ENCODE measurements at places on chromosomes 5 and 9. TPM values are rescaled to one million over a fixed set of nuclear protein-coding genes. Genes with fewer than 3 reads are reported as not detected.
A peak's percentile ranks its signal among the peaks of the same experiment; 100 is the strongest.

- DNase-seq = no peak
Measured at GRCh38 chr5:122099060-122099790, 21.2 kb upstream of the LOX start.

GRCh38 chr5:120446068-120446492 is 18.0 kb upstream of the PRR16 start:
- no peak for DNase-seq

DDX31 gene
- total RNA-seq = 7.0 TPM

DNA sequence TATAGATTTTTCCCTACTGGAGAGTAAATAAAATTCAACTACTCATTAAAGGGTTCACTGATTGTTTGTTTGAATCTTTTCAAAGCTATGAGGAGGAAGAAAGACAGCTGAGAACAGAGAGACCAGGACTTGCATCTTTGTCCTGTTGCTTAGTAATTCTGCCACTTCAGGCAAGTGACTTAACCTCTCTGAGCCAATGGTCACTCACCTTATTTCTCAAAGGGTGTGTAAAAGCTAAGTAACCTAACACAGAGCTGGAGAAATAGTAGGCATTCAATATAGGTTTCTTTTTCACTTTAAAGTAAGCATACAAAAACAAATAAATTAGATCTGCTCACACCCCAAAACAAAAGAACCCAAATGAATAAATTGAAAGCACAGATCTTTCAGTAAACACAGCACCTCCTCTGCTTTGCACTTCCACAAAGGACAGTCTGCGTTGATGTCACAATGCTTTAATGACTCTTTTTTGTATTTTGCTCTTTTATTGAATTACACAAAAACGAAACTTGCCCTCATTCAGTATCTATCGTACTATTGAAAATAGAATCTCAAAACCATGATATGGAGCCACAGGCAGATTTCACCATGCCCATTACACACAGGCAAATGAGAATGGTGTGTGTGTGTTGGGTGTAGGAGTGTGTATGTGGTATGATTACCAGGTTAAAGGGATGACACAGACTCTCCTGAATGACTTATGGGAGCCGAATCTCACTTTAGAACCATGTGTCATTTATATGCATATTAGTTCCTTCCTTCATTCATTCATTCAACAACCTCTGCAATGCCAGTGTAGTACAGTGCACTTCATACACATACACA is 166.0 kb downstream of the EBF1 start:
- DNase-seq = no peak

DNA sequence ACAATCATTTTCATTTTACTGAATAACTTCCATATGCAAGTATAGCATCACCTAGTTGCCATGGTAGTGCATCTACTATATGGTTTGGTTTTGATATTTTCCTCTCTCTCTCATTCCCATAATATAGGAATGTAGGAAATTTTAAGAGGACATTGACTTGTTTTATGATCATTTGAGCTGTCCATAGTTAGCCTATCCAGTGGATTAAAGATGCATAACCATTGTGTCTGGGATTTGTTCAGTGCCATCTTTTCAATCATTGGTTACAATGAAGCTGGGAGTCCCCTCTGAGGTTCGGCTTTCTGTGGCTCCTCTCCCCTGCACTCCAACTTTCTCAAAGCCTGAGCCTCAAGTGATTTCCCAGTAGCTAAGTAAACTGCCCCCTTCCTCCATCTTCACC is 458.5 kb downstream of the RAB3C start:
- DNase-seq = no peak

MTAP gene
- 14.0 TPM for total RNA-seq

GABRB2 gene
- total RNA-seq = under 0.01 TPM

- DNase-seq = no peak
Measured at GRCh38 chr5:143793249-143793648, 18.7 kb upstream of the HMHB1 start.

- no peak for DNase-seq
Measured at GRCh38 chr5:126334760-126335159, 88.4 kb upstream of the GRAMD2B start.

CTNND2 gene
- not detected for total RNA-seq

DNA sequence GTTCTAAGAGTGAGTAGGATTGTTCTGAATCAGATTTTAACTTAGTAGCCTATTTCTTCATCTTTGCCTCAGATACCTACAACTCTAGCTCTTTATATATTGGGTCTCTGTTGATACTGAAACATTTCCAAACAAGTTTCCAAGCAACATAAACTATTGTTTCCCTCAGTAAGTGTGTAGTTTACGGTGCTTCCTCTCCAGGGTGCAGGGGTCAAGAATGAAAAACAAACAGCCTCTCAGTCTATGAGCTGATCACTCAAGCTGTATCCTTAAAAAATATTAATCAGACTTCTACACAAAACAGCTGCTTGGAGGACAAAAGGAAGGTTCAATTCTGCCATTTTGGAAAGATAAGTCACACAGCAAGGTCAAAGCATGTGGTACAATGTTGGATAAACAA is 75.0 kb downstream of the ADAMTS12 start:
- DNase-seq = no peak

NSD1 gene
- 32.9 TPM for total RNA-seq

GRCh38 chr9:105637787-105638395 is 24.4 kb upstream of the TAL2 start:
- DNase-seq = peak; percentile 9

DNA sequence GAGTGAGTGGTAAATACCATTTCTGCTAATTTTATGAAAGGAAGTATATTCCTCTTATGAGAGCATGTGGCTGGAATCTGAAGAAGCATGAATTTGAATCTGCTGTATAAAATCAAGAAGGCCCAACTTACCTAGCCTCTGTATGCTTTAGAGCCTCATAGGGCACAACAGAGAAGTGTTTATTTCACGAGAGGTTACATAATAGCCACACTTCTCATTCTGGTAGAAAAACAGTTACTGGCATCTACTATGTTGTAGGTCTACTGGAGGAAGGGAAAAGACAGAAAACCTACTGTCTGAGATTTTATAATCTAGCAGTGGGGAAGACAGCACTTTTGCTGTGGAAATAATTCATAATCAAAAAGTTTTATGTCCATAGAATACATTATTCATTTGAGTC is 172.6 kb upstream of the ZNF608 start:
- DNase-seq = no peak

PCDHB10 gene
- under 0.01 TPM for total RNA-seq

IL5 gene
- total RNA-seq = not detected

DNA sequence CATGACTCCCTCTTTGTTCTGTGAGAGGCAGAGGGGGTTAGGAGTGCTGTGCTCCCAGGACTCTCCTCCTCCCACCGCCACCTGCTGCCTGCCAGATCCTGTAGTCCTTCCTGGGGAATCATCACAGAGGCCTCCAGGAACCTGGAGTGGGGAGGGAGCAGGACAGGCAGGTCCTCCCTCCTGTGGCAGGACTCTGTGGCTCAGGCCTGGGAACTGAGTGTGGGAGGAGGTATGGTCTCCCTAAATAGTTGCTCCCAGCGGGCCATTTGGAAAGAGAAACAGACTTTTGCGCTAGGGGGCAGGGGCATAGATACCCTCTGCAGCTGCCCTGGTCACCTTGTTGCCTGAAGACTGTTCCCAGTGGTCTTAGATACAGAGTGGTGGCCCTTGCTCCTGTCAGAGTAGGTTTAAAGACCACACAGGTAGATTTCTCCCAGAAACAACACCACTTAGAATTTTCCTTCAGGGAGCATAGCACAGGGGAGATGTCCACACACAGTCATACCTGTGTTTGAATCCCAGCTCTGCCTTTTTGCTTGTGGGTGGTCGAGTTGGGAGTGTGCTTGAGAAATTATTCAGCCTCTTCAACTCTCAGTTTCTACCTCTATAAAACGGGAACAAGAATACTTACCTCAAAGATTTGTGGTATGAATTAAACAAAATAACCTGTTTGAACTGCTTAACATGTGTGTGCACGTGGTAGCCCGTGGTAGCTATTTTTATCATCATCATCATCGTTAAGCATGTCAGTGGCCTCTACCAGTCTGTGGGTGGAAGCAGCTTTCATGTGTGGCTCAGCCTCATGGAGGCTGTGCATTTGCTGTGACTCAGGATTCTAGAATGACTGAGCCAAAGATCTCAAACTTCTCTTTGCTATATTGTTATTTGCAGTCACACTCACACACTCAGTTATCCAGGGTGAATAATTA is 55.8 kb downstream of the SLC22A5 start:
- DNase-seq = peak; percentile 69

All from hematopoietic multipotent progenitor cell (in vitro differentiated cells).